Spleen (tissue), 13 donors: ENCODE measurements at places on chromosomes 6 and 20.

GRCh38 chr6:42418724-42419123, 33.0 kb downstream of the TRERF1 start:
- DNase-seq: no peak

DNA sequence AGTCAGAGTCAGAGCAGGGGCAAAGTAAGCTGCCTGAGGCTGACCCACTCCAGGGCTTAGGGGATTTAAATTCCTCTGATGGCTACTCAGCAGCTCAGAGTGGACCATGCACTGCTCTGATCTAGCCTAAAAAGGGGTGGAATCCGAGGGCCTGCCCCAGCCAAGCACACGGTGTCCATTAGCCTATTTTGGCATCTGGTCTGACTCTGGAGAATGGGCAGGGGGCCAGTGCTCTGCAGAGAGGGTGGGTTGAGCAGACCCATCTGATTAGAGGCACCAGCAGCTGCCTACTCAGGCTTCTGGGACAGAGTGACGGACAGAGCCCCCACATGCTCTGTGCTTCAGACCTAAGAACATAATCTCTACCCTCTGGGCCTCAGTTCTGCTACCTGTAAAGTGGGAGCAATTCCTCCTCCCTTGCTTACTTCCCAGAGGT, 25.9 kb upstream of the TGM2 start:
- DNase-seq: no peak

GRCh38 chr6:44771647-44772415, 384.3 kb downstream of the CDC5L start:
- no peak for DNase-seq

GRCh38 chr20:44056010-44056698, 130.8 kb downstream of the JPH2 start:
- DNase-seq: no peak

GRCh38 chr6:119234941-119235340, 114.6 kb downstream of the MAN1A1 start:
- DNase-seq: no peak
